ENCODE measurements at places on chromosomes 3 and 15.

- DNase-seq: no peak
Observed at GRCh38 chr3:170107941-170108340, 70.1 kb downstream of the GPR160 start.

- DNase-seq: no peak
Observed at GRCh38 chr3:74139648-74140047, 474.8 kb downstream of the CNTN3 start.

DNA sequence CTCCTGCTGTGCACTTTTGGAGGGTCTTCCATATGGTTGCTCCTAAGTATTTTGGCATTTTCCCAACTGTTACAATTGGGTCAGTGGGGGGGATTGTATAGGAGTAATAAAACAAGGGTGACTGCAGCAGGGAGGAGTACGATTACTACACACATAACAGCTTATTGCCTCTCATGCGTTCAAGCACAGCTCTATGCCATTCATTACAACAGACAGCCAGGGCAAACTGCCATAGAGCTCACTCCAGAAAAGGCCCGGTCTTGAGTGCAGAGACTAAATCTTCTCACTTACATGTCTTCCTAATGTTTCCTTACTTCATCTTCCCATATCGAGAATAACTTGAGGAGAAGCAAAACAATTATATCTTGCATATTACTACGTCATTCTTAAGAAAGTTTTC is 1.4 kb upstream of the CHMP2B start:
- DNase-seq: no peak

DNA sequence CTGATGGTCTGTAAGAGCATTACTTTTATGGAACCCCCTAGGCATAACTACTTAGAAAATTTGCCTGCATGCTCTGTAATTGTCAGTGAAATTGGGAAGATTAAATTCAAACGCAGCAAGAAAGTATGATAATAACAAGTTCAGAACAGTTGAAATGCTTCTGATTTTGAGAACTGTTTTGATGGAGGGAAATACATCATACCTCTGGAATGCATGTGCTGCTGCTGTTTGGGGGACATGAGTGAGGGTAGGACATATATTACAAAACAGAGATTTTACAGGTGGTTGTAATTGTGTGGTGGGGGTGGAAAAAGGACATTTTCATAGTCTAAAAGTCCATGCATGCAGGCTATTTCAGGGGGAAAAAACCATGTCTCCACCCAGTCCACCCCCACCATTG is 135.0 kb upstream of the DPH6 start:
- DNase-seq: no peak

GRCh38 chr3:123664753-123665152 is 79.9 kb upstream of the HACD2 start:
- DNase-seq: no peak

GRCh38 chr15:30956216-30957124 is 35.0 kb downstream of the MTMR10 start:
- no peak for DNase-seq
